Astrocyte of the hippocampus (primary cell): ENCODE measurements at places on chromosomes 6 and 20.
A peak's percentile ranks its signal among the peaks of the same experiment; 100 is the strongest.

DNA sequence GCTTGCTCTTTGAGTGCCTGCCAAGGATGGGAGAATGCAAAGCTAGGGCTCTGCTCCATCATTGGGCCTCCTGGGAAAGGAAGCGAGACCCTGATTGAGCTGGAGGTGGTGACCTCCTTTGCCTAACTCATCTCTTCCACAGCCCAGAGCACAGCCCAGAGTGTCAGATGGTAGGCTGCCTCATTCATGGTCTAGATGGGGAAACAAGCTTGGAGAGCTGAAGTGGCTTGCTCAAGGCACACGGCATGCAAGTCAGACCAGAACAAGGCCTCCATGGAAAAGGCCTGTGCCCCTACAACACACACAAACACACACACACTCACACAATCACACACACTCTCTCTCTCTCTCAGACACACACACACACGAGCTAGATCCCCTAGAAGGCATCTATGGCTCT lies 17.5 kb downstream of the TGM3 start:
- no peak for DNase-seq

GRCh38 chr6:223763-224162 lies 68.5 kb upstream of the DUSP22 start:
- no peak for DNase-seq

- no peak for DNase-seq
Observed at GRCh38 chr6:32167154-32167760, 2.9 kb downstream of the EGFL8 start.

GRCh38 chr6:40894962-40895799 lies 143.8 kb downstream of the UNC5CL start:
- DNase-seq, result peak; percentile 82

GRCh38 chr6:71168233-71168765 lies 120.3 kb upstream of the OGFRL1 start:
- DNase-seq, result no peak

GRCh38 chr6:17640477-17640917 lies 40.4 kb downstream of the FAM8A1 start:
- no peak for DNase-seq

GRCh38 chr6:116019428-116019827 lies 41.3 kb downstream of the FRK start:
- peak; percentile 7 for DNase-seq

GRCh38 chr6:53628354-53629119 lies 37.0 kb downstream of the KLHL31 start:
- peak; percentile 84 for DNase-seq

DNA sequence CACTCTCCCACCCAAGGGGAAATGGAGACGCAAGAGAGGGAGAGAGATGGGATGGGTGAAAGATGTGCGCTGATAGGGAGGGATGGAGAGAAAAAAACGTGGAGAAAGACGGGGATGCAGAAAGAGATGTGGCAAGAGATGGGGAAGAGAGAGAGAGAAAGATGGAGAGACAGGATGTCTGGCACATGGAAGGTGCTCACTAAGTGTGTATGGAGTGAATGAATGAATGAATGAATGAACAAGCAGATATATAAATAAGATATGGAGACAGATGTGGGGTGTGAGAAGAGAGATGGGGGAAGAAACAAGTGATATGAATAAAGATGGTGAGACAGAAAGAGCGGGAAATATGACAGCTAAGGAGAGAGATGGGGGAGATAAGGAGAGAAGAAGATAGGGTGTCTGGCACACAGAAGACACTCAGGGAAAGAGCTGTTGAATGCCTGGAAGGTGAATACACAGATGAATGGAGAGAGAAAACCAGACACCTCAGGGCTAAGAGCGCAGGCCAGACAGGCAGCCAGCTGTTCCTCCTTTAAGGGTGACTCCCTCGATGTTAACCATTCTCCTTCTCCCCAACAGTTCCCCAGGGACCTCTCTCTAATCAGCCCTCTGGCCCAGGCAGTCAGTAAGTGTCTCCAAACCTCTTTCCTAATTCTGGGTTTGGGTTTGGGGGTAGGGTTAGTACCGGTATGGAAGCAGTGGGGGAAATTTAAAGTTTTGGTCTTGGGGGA lies 754 bp downstream of the TNF start:
- DNase-seq, result no peak

DNA sequence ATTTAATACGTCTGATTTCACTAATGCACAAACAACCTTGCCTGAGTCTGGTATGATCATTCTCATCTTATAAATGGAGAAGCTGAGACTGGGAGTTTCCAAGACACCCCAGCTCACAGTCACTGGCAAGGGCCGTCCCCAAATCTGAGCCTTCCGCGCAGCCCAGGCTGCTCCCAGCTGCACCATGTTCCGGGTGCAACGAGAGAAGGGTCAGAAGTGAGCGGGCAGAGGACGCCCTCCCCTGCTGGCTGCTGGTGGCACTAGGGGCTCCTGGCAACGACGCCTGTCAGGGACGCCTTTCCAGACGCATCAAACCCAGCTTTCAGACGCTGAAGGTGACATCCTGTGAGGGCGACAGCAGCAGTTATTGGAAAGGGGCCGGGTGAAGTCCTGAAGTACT lies 115.3 kb upstream of the PROKR2 start:
- DNase-seq, result no peak

DNA sequence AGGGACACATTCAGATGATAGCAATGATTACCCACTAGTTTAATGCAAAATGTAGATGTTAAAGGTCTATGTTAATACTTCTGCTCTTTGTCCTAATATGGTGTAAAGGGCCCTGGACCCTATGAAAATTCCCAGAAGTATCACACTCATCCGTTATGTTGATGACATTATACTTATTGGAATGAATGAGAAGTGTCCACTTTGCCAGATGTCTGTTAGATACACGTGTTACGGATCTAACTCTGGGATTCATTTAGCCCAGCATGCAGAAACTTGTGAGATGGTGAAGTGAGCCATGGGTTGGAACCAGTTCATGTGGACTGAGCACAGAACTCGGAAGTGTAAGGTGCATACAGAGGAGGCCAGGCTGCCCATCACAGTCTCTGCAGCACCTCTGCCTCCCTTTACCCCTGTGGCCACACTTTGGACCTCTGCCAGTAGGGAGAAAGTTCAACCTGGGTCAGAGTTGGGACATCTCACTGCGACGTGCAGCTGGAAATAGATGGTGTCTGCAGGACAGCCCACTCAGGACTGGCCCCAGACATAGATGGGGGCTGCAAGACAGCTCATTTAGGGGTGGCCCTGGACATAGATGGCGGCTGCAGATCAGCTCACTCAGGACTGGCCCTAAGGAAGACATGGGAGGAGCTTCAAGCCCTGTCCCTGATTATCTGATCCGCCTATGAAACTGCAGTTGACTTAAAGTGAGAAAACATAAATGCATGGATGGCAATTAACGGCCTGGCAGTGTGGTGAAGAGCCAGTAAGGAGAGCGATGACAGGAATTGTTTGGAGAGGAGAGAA lies 71.2 kb upstream of the THBS2 start:
- no peak for DNase-seq

DNA sequence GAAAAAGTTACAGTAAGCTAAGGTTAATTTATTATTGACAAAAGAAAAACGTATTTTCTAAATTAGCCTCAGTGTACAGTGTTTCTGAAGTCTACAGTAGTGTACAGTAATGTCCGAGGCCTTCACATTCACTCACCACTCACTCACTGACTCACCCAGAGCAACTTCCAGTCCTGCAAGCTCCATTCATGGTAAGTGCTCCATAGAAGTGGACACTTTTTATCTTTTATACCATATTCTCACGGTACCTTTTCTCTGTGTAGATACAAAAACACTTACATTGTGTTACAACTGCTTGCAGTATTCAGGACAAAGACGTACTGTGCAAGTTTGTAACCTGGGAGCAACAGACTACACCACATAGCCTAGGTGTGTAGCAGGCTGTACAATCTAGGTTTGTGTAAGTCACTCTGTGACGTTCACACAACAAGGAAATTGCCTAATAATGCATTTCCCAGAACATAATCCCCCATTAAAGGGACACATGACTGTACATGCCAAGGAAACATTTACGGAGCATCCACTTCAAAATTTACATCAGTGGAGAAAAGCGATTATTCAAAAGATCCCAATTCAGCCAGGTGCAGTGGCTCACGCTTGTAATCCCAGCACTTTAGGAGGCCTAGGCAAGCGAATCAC lies 133.4 kb downstream of the BANF2 start:
- no peak for DNase-seq

GRCh38 chr6:53984581-53984980 lies 126.7 kb upstream of the MLIP start:
- DNase-seq, result no peak

DNA sequence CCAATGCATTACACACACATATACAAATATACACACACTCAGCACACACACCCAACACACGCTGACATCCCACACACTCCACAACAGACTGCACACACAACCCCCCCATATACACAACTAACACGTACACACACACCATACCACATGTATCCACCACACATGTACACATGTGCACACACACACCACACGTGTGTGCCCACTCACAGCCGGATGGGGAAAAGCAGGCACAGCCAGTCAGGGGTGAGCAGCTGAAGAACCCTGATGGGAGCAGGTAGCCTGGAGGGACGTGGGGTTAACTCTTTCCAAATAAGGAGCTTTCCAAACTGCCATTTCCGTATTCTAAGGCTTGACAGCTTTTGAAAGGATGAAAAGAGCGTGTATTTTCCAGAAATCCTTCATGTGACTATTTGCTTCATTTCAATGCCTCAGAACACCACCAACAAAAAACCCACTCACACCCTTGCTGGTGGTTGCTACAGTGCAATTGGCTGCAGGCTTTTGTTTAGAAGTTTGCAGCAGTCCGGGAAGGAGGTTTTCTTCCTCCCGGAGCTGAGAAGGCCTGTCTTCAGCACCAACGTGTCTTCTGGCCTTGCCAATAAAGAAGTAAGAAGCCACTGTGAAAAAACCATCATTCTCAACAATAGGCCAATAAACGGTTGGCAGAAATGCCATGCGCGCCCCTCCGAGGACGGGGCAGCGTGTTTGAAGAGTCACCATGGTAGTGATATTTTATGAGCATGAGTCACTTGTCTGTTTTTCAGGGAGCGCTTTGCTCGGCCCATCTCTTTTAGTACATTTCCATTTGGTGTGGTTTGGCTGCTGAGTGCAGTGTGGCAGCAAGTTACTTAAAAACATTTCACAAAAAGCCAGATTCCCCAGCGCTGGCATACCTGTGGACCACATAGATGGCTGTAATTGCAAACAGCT lies 131.3 kb upstream of the GMDS start:
- DNase-seq, result peak; percentile 92

DNA sequence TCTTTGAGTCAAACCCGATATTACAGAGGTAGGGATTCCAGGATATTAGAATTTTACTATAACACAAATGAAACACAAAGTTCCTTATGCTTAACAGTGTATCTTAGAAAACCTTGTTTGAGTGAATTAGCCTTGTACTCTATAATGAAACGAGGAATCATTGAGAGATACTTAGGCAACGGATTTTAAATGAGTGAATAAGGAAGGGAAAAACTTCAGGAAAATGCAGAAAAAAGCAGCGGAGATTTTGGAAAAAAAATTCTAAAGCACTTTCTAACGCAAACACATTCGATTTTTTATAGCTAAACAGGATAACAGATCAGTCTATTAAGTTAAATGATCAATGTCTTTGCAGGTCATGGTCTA lies 137.3 kb downstream of the HFE start:
- DNase-seq, result no peak

GRCh38 chr6:42401613-42401951 lies 50.1 kb downstream of the TRERF1 start:
- DNase-seq, result no peak

GRCh38 chr20:19945732-19946670 lies 71.2 kb upstream of the NAA20 start:
- DNase-seq, result peak; percentile 20

DNA sequence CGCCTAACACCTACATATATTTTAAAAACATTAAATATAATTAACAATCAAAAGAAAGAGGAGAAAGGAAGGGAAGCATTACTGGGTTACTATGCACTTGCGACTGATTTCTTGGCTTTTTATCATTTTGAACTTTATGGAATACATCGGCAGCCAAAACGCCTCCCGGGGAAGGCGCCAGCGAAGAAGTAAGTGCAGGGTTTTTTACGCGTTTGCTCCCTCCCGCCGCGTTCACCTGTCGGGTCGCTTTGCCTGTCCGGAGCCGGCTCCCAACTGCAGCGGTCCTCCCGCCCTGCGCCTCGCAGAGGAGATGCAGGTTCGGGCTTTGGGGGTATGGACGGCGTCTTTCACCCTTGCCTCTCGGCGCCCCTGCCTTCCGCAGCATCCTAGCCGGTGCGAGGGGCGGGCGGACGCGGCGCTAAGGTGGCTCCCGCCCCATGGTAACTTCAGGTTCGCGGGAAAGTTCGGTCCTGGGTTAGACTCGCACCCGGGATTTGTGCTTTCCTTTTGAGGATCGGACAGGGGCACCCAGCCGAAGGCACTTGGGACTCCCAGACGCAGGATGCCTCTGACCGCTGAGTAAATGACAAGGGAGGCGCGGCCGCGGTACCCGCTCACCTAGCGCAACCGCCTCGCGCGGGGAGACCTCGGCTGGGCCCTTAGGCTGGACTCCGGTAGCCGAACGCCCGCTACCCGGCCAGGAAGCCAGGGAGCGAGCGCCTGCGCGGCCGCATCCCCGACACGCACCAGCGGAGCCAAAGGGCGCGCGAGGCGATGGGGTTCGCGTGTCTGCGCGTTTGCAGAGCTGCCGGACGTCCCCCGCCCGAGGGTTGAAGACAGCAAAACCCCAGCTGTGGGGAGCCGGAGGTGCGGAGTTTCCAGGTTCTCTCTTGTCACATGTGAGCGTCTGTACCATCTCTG lies 891 bp downstream of the RSPO3 start:
- peak; percentile 45 for DNase-seq

GRCh38 chr6:155223646-155224451 lies 40.0 kb upstream of the CLDN20 start:
- DNase-seq, result peak; percentile 78

- DNase-seq, result peak; percentile 63
Observed at GRCh38 chr20:13261460-13262301, 40.6 kb downstream of the ISM1 start.

DNA sequence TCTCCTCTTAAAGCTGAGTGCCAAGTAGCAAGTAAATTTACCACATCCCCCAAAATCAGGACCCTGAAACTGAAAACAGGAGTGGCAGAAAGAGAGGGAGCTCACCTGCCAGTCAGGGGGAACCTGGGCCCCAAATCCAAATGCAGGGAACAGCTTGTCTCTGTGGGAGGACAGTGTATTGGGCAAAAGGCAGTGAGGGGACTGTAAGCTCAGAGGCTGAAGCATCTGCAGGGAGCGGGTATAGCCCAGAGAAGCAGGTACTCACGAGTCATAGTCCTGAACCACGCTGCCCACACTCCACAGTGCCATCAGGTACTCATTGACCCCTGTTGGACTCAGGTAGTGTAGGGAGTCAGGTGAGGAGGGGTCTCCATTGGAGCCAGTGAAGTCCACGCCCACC lies 15.0 kb downstream of the SPAG4 start:
- no peak for DNase-seq

GRCh38 chr20:44966030-44966961 lies at the start of gene STK4:
Gene STK4, plus strand, starts transcription at chr20:44966512. Its CDS starts 57 bp downstream, at chr20:44966569.
- peak; percentile 97 for DNase-seq
